ENCODE measurements at places on chromosomes 4 and X.

DNA sequence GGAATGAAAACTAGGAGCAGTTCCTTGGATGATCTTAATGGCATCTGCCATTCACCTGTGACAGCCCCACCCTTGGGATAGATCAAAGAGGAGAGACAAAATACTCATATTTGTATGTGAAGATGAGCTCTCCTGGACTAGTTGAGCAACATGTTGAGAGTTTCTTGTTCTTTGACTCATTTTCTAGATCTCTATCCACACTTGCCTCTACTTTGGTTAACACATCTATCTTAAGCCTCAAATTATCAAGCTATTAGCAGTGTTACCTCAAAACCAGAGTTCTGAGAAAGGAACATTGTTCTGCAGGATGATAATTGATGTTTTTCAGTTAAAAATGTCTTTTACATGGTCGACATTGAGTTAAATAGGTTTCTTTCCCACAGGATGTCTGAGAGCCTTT, 94.2 kb upstream of the TEX13D start:
- no peak for DNase-seq

DNA sequence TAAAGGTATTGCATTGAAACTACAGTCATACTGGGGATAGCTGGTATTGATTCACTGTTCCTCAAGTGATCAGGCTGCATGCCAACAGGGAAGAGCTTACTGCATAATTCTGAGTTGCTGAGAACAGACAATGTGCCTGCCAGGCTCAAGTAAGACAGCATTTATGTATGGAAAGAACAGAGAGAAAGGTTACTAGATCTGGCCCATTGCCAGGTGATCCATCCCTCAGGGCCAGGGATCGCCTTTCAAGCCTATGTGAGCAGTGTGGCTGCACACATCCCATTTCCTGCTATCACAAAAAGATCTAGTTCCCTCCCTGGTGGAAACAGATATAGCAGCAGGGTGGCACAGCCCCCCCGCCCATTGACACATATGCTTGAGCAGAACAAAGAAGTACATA, 254.0 kb downstream of the TMA16 start:
- no peak for DNase-seq

DNA sequence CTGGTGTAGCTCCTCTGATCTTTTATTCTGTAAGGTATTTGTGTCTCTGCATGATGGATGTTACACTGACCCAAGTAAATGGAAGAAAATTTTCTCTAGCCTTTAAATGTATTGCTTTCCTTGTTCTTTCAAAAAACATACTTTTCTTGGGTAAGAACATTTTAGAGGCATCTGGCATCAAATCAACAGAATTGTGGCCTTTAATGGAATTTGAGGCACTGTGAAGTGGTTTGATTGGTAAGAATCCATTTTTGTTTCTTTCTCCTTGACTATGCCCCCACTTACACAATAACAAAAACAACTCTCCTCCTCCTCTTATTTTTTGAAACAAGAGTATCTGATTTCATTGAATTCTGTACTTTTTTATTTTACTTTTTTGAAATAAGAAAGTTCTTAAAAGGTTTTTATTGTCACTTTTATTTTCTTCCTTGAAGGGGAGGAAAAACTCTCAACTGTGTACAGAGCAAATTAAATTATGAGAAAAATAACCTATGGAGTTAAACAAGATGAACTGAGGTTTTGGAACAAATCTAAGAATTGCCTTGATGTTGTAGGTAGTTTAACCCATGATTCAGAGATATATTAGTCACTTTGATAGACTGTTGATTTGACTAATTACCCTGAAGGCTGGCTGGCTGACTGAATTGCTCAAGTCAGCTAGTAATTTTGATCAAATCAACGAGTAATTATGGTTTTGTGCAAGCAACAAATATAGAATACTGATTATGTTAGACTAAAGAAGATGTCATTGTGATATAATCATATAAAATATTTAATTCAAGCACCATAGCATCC, 146.4 kb downstream of the FHIP1A start:
- DNase-seq, result no peak

GRCh38 chr4:46804781-46805413, 104.1 kb downstream of the COX7B2 start:
- no peak for DNase-seq

GRCh38 chrX:150352581-150352980, 10.5 kb upstream of the MAMLD1 start:
- no peak for DNase-seq

DNA sequence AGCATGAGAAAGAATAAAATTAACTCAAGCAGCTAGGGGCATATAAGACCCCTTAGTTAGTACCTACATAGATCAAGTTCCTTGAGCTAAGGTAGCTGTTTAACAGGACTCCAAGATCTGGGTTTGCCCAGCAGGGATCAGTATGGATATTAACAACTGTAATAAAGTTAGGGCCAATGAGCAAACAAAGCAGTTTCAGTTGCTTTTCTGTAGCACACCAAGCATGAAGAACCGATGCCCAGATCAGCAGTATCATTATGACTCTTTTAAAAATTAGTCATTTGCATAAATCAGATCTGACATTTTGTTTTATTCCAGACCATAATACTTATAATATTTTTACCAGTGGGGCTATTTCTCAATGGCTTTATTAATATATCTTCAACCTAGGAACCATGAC, 80.9 kb downstream of the C4orf33 start:
- DNase-seq, result no peak

DNA sequence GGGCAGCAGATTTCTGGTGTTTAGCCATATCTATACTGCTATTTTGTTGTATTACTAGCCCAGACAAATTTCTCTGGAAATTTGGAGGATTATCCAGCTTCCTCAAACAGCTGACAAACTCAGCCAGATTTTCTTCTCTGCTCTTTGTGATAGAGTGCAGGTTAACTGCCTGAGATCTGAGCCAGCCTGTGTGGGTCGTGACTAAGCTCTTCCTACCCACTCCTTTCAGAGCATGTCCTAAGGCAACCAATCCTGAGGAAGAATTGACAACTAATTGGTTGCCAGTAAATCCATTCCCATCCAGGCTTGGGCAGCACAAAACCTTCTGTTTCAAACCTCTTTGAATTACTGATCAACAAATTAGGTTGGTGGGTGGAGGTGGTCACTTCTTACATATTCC, 2.5 kb upstream of the GABRA2 start:
- no peak for DNase-seq

- no peak for DNase-seq
Observed at GRCh38 chr4:7342223-7343080, 92.3 kb downstream of the PSAPL1 start.

GRCh38 chr4:146063143-146063542, 112.4 kb upstream of the LSM6 start:
- DNase-seq, result no peak

DNA sequence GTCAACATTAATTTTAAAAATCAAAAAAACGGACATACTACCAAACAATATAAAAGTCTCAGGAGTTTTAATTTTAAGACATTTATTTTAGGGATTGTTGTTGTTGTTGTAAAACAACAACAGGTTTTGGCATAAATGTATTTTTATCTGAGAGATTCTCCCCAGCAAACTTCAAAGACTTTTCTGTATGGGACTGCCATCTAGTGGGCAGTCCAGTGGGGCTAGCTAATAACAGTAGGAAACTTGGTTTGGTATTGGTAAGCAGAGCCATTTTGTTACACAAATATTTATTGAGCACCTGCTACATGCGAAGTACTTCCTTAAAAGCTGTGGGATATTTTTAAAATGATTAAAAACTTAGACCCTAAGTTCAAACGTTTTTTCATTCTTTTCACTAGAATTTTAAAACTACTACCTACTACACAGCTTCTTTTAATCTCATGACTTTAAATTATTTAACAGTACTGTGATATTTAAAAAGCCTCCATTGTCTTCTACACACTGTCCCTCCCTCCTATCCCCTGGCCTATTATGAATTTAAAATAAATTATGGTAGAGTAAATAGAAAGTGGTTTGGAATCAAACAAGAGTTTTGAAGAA, 1028.4 kb upstream of the INTU start:
- DNase-seq, result no peak

GRCh38 chr4:187212446-187213080, 488.9 kb upstream of the FAT1 start:
- no peak for DNase-seq

DNA sequence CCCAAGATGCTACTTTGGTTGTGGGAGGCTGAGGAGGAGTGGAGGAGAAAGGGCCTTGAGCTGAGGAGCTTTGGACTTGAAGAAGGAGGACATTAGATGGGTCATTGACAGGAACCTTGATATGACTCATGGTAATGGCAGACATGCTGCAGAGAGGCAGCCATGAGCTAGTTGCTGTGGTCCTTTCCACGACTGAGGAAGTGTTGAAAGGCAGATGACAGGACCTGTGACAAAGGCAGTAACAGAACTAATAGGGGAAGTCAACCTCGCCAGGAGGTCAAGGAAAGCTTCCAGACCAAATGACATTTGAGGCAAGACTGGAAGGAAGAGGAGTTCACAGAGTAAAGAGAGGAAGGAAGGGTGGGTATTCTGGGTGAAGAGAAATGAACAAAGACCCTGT, 7.6 kb upstream of the XPNPEP2 start:
- no peak for DNase-seq

Data from activated CD4-positive, alpha-beta T cell treated with anti-CD3 and anti-CD28 coated beads for 1 hour (primary cell).